ENCODE measurements at places on chromosomes 6 and 20.

- no peak for DNase-seq
Measured at GRCh38 chr20:57680934-57681914, 28.6 kb downstream of the PMEPA1 start.

GRCh38 chr6:31070711-31071197, 41.6 kb downstream of the C6orf15 start:
- DNase-seq = peak; percentile 48

DNA sequence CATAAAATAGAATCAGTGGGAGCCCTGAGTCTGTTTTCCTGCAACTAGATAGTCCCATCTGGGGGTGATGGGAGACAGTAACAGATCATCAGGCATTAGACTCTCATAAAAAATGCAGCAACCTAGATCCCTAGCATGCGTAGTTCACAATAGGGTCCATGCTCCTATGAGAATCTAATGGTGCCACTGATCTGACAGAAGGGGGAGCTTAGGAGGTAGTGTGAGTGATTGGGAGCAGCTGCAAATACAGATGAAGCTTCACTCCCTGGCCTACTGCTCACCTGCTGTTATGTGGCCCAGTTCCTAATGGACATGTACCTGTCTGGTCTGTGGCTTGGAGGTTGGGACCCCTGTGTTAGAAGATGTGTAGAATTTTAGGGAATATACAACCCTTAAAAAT, 904.5 kb upstream of the EPHA7 start:
- no peak for DNase-seq

DNA sequence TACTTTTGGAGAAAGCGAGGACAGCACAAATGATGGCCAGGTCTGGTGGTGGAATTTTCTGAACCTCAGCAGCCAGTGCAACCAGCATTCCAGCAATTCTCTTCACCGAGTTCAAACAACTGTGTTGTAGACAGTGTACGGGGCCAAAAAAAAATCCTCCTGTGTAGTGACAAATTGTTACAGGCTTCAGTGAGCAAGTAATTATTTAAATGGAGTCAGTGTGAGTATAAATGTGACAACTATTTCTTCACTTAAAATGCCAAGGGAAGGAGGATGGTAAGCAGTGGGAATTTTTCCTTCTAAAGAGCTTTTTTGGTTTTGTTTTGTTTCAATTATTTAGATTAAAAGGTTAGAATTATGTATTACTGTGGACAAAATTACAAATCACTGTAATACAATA, 154.1 kb downstream of the TMEM242 start:
- DNase-seq = no peak

GRCh38 chr6:47276377-47276776, 33.3 kb downstream of the TNFRSF21 start:
- no peak for DNase-seq

- DNase-seq = no peak
Measured at GRCh38 chr6:75735491-75736186, 13.4 kb upstream of the MYO6 start.

GRCh38 chr6:103255132-103255531, 1604.6 kb downstream of the HACE1 start:
- DNase-seq = no peak

DNA sequence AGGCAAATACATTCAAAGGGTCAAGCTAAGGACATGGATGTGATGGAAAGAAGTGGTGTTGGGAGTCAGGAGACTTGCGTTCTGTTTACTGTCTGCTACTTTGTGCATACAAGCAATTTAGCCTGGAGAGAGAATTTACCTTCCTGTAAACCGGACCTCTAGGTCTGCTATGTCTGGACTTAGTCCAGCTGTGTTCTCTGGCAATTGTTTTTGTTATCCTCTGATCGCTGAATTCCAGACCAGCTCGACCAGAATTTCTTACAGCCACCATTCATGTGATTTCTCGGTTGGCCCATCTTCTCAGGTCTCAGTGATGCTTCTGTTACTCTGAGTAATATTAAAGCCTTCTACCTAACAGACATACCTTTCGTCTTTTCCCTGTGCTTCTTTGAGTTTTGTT, 75.2 kb downstream of the LRRC1 start:
- DNase-seq = no peak

All from HuH-7.5 (cell line).